ENCODE measurements at places on chromosomes 4 and X.

- no peak for DNase-seq
These were observed 15.6 kb downstream of the FAM53A start for GRCh38 chr4:1668488-1668840.

DNA sequence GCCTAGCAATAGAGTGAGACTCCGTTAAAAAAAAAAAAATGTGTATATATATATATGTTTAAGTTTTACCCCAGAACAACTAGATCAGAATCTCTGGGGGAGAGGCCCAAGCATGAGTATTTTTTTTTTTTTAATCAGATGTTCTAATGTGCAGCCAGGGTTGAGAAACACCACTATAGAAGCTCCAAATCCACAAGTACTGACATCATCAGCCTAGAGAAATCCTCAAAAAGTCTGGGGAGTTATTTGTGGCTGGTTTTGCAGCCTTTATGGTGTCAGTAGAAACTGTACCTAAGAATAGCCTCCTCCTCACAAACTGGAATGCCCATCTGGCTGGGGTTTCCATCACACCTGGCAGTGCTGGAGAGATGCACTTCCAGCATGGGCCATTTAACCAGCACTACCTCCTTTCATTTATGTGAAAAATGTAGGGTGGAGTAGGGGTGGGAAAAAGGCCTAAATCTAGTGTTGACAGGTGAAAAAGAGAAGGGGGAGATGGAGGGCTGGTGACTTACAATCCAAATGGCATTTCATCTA is 93.5 kb downstream of the CBLL2 start:
- no peak for DNase-seq

DNA sequence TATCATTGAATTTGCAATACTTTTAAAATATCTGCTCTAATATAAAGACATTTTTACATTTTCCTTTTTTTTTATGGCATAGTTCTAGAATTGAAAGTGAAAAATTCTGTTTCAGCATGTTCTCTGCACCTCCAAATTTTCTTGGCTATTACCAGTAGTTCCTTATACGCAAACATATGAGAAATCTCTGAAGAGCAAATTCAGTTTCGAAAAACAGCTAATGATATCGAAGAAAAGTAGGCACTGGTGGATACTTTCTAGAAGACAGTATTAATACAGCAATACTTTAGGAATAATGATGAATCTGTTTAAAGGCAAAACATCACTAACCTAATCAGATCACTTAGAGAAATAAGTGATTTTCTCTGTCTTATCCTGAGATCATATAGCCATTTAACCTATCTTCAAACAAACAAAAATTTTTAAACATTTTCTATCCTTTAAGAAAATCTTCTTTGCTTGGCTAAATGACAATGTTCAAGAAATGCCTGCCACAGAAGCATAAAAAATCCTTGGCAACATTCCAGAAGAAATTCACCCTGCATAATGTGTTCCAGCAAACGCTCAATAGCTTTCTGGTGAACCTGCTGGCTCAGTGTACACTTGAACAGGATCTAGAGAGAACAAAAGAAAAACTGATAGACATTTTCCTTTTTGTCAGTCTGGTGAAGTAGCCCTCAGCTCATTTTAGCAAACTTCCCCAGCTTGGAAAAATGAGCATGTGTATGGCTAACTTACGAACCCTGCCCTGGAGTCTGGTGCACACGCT is 51.2 kb upstream of the KLF3 start:
- DNase-seq: no peak

GRCh38 chr4:68655764-68656444 is 14.5 kb downstream of the UGT2B15 start:
- no peak for DNase-seq

DNA sequence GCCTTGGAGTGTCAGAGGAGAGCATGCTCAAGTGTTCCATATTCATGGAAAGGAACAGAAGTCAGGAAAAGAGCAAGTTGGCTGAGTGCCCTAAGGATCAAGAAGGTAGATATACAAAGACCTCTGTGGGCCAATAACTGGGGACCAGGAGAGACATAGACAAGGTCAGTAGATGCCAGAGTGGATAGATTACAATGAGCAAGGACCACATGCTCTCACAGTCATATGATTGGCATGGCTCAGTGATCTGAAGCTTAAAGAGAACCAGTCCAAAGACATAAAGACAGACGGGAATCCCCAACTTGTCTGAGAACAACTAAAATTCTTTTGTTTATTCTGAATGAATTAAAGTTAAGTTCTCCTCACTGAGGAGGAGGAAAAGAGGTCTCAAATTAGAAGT is 289.7 kb downstream of the HS3ST1 start:
- DNase-seq: no peak

DNA sequence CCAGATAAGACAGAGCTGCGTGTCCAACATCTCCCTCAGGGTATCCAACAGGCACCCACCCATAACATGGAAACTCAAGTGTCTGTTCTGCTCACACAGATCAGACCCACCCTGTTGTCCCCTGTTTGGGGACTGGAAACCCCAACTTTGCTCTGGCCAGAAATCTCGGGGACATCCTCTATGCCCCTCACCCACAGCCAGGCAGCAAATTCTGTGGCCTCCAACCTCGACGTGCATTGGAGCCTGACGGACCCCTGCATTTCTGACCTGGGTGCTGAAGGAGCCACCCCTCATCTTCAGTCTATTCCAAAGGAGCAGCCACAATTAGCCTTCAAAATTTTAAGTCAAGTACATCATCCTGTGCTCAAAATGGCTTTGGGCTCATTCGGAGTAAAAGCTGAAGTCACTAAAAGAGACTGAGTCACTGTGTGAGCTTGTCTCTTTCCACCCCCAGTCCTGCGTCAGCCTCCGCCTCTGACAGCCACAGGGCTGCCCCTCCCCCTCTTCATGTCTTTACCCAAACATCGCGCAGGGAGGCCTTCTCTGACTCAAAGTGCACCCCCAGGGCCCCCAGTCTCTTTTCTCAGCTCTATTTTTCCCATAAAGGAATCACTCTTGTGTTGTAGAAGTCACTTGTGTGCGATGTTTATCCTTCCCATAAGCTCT is 24.4 kb upstream of the PDE6B start:
- DNase-seq: no peak

DNA sequence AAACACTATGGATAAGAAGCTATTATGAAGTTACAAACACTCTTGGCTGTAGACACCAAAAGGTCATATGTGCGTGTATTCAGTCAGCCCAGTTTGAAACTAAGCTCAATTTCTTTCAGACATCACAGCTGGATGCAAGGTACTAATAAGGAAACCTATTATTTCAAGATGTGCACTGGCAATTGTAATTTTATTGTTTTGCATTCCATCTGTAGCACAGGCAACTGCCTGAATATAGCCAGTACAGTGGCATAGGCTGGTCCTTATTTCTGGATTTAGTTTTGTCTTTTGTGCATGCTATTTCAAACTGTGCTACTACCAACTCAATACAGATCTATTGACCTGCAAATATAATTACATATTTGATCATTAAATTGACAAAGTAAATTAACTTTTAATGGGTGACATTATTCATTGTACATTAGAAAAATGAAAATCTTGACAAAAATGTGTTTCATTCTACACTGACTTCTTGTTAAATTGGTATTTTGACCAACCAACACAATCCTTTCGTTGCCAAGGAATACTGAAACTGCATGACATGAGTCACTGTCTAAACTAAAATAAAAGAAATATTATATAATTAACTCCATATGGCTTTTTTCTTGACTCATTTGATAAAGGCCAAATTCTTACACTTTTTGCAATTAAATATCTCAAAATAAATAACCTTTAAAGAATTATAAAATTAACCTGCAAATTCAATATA is 594.3 kb upstream of the ADGRL3 start:
- DNase-seq: no peak

GRCh38 chr4:176671532-176671931 is 121.2 kb downstream of the VEGFC start:
- DNase-seq: no peak

- no peak for DNase-seq
These were observed 3.8 kb downstream of the MTM1 start for GRCh38 chrX:150572206-150572605.

- DNase-seq: no peak
These were observed 8.1 kb downstream of the SNX25 start for GRCh38 chr4:185217408-185217975.

DNA sequence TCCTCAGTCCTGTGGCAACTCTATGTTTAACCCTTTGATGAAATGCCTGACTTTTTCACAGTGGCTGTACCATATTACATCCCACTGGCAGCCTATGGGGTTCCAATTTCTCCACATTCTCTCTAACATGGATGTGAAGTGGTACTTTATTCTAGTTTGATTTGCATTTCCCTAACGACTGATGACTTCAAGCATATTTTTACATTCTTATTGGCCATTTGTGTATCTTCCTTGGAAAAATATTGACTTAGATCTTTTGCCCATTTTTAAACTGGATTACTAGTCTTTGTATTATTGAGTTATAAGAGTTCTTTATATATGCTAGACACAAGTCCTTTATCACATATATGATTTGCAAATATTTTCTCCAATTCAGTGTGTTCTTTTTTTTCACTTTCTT is 2.1 kb upstream of the RAB39B start:
- DNase-seq: no peak

DNA sequence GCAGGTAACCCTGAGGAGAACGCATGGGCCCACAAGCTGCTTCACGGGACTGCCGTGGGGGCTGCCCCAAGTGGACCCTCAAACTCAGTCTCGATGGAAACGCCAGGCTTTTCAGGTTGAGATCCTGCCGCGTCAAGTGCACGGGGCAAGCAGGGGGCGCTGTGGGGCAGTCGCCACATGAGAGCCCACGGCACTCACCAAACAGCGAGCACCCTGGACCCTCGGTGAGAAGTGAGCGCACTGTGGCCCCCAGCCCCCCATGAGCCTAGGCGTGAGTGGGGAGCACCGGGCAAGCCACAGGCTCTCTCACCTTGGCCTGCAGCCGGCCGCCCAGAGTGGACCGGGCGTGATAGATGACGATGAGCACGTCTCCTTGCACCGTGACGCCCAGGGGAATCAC is 50.9 kb upstream of the CPLX1 start:
- no peak for DNase-seq

- DNase-seq: no peak
These were observed 132.9 kb upstream of the SPANXC start for GRCh38 chrX:141375011-141375760.

GRCh38 chr4:184142121-184143000 is 75.3 kb downstream of the ENPP6 start:
- no peak for DNase-seq

DNA sequence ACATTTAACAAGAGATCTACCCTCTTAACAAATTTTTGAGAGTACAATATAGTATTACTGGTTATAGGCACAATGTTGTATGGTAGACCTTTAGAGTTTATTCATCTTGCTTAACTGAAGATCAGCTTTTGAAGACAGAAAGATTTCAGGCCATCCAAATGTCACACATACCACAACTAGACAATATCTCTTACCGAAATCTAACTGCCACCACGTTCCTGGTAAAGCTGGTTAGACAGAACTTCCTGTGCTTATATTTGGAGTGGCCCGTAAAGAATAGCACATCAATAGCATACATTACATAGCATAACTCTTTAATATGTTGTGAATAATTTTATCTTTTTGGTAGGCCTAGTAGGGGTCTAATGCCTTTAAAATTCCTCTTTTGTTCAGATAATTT is 29.8 kb upstream of the ARHGEF6 start:
- DNase-seq: no peak

DNA sequence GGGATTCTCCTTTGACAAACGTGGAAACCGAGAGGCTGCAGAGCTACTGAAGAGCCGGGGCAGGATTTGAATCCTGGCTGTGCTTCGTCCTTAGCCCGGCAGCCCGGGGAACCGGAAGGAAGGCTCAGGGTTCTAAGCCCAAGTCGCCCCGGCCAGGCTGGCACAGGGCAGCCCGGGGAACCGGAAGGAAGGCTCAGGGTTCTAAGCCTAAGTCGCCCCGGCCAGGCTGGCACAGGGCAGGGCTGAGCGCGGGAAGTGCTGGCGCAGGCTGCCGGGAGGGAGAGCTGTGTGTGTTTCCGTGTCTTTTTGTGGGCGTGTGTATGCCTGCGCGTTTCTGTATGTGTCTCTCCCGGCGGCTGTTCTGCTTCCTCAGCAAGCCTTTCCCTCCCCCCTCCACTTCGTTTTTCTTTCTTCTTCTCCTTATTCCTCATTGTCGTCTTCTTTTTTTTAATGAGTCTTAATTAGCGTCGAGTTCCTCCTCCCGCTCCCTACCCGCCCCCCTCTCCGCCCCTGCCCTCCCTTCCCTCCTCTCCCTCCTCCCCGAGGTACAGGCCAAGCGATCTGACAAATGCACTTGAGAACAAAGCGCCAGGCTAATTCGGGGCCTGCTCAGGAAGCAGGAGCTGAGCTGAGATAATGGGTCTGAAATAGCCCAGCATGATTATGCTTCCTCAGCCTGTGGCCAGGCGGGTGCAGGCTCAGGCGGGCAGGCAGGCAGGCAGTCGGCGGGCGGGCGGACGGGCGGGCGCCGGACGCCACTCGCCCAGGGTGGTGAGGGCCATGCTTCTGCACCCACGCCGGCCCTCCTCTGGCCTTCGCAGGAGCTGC is 65.9 kb downstream of the EFNB1 start:
- DNase-seq: no peak

GRCh38 chr4:116531870-116532269 is 553.5 kb downstream of the TRAM1L1 start:
- DNase-seq: no peak

DNA sequence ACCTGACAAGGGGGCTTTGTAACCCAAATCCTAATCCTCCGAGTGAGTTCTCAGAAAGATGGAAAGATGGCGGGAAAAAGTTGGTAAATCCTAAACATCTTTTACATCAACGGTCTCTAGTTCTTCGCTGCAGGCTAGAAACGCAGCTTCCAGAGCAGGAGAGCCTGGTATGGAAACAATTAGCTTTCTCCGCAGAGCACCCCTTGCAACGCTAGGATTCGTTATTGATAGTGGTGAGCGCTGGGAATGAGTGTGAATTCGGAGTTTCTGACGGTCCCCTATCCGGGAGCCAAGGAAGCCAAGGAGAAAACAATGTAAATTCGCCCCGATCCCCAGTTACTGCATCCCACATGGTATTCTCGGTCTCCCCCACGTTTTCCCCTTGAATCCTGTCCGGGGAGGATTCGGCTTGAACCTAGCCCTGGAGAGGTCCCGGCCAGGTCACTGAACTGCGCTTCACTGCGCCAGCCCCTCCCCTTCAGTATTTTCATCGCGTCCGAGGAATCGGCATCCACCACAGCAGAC is 4.7 kb upstream of the NEUROG2 start:
- no peak for DNase-seq

DNA sequence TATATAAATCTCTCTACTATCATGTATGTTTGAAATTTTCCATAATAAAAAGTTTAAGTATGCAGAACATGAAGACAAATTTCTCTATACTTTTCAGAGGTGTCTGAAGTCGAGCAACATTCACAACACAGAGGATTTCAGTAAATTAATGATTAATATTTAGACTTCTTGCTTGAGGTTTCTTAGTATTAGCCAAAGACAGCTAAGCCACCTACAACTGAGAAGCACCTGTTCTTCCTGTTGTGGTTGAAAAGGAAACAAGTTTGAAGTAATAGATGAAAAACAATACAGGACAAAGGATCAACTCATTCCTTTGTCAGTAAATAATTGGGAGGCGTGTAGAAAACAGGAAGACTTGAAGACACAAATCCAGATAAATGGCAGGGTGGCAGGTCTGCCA is 21.1 kb downstream of the SCML1 start:
- no peak for DNase-seq

- no peak for DNase-seq
These were observed 6.9 kb downstream of the PDE6B start for GRCh38 chr4:632196-632790.

- DNase-seq: no peak
These were observed 24.0 kb downstream of the DOCK11 start for GRCh38 chrX:118519411-118520215.
